Kidney epithelial cell (primary cell): ENCODE measurements at places on chromosomes 4 and X. TPM values are rescaled to one million over a fixed set of nuclear protein-coding genes. Genes with fewer than 3 reads are reported as not detected.
A peak's percentile ranks its signal among the peaks of the same experiment; 100 is the strongest.

- no peak for DNase-seq
Observed at GRCh38 chr4:92182006-92182735, 121.6 kb upstream of the GRID2 start.

TLR8 gene
- not detected in 2 replicates for total RNA-seq

PABPC1L2A gene
- total RNA-seq, result not detected in 2 replicates

- DNase-seq, result no peak
Observed at GRCh38 chr4:147285751-147286150, 195.1 kb upstream of the EDNRA start.

DNA sequence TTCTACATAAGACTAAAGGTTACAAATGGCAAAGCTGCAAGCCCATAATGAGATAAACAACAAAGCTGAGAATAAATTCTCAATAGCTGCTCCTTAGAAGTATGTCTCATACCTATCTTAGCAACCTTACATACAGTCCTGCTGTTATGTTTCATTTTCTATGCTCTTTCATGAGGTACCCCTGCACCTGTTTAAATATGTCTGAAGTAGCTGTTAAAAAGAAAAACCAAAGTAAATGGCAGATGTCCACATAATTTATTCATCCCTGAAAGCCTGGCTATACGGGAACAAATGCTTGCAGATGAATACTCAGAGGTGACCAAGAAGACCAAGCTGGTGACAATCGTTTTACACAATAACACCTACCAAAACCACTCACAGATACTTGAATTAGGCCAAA, 22.5 kb downstream of the PPA2 start:
- no peak for DNase-seq

GRCh38 chr4:175424111-175424510, 388.0 kb downstream of the GPM6A start:
- DNase-seq, result no peak

GRCh38 chr4:179017581-179017980, 1575.3 kb upstream of the AGA start:
- no peak for DNase-seq

DNA sequence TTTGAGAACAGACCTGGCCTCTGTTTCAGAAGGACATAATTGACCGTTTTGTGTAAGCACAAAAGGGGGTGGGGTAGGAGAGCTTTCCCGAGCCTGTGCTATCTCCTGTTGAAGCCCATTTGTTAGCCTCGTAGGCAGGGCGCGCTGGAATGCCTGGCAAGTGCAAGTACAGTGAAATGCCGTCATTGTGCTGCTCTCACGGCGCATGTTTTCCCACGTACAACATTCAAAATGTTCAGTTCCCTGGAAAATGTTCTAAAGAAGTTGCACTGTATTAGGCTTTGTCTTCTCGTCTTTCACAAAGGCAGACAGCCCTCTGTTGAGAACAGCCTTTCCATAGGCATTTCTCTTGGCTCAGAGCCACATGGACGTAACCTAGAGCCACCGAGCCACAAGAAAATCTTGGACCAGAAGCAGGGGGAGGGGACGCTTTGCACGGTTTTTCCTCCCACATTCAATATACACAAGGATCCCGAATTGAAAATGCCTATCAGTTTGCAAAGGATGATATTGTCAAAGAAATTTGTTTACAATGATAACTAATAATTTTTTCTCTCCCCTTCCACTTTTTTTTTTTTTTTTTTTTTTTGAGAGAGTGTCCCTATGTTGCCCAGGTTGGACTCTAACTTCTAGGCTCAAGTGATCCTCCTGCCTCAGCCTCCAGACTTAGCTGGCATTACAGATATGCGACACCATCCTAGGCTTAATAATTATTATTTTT, 54.6 kb upstream of the RAPGEF2 start:
- peak; percentile 38 for DNase-seq

GLRA3 gene
- not detected in 2 replicates for total RNA-seq
